ENCODE measurements at places on chromosomes 13 and 19.

GRCh38 chr13:87982400-87982799, 311.2 kb downstream of the SLITRK5 start:
- DNase-seq: no peak

GRCh38 chr19:8512115-8512967, 1.6 kb downstream of the ZNF414 start:
- DNase-seq: no peak

- DNase-seq: no peak
These were observed 399.1 kb upstream of the SPRY2 start for GRCh38 chr13:80740071-80740470.

- DNase-seq: no peak
These were observed 7.5 kb upstream of the LRP3 start for GRCh38 chr19:33186431-33187182.

GRCh38 chr13:104008541-104009435, 942.6 kb upstream of the SLC10A2 start:
- no peak for DNase-seq

GRCh38 chr13:95677564-95678266, 776 bp downstream of the DNAJC3 start:
- DNase-seq: no peak

GRCh38 chr19:49469828-49470614, 4.0 kb upstream of the FLT3LG start:
- DNase-seq: no peak

- DNase-seq: no peak
These were observed 15.5 kb upstream of the CYP4F2 start for GRCh38 chr19:15913384-15913783.

GRCh38 chr13:62525652-62526051, 1110.0 kb upstream of the PCDH20 start:
- no peak for DNase-seq

DNA sequence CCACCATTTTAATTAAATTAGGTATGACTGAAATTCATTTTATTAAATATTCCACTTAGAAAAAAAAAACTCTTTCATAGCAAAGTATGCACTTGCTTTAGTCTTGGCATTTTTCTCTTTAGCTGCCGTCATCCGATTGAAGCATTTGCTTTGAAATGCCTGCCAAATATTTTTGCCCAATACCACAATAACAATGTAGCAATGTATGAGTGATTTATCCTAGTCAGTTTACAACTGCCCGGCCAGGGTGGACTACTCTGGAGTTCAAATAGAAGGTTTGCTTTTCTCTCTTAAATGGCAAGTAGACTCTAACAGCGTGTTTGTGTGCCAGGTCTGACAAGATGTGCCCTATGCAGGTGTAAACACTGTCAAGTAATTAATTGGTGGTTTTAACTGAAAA, 675.3 kb upstream of the SGCG start:
- no peak for DNase-seq

DNA sequence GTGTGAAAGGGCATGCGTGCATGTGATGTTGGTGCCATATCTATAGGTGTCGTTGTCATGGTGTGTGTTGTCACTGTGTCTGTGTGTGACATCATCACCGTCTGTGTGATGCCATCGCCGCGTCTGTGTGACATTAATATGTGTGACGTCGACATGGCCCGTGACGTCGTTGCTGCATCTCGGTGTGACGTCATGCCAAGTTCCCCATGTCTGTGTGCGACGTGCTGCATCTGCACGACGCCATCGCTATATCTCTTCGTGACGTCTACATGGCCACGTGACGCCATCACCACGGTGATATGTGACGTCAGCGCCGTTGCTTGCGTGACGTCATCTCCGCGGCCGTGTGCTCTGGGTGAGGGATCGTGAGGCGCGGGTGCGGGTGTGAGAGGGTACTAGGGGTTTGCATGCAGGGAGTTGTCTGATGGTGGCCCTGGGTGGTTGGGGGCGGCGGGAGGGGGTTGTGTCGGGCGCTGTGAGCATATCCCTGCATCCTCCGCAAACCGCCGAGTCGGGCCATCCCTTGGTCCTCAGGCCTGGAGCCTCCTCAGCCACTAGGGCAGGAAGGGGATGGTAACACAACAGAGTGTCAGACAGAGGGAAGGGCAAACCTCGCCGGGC, 14.6 kb downstream of the GTPBP3 start:
- DNase-seq: no peak
